ENCODE measurements at places on chromosomes 7 and 10.

- peak; percentile 62 for DNase-seq
These were observed 110.6 kb downstream of the ZMIZ1 start for GRCh38 chr10:79179164-79179956.

GRCh38 chr7:80719261-80719660 lies 80.8 kb downstream of the CD36 start:
- DNase-seq = peak; percentile 85

DNA sequence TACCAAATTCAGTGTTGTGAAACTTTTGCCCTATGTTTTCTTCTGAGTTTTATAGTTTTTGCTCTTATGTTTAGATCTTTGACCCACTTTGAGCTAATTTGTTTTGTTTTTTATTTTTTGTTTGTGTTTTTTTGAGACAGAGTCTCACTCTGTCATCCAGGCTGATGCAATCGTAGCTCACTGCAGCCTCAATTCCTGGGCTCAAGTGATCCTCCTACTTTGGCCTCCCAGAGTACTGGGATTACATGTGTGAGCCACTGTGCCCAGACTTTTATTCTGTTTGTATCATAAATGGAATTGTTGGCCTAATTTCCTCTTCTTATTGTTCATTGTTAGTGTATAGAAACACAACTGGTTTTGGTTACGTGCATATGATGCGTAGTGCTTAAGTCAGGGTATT lies 43.2 kb upstream of the ZMIZ2 start:
- no peak for DNase-seq

DNA sequence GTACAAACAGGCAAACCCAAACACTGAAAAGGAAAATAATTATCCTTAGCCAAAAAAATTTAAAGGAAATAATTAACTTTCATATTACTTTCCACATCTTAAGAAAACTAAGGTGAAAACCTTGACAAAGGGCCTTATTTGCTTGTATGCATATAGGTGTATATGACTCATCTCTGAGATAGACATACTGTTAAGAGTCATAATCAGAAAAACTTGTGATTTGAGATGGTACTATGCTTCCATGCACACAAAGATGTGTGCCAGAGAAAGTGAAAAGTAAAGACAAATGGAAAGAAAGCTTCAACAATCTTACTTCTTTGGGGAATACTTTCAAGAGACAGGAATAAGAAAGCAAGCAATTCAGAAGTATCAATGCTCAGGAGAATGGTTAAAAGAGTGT lies 3.3 kb upstream of the CACNA2D1 start:
- no peak for DNase-seq

DNA sequence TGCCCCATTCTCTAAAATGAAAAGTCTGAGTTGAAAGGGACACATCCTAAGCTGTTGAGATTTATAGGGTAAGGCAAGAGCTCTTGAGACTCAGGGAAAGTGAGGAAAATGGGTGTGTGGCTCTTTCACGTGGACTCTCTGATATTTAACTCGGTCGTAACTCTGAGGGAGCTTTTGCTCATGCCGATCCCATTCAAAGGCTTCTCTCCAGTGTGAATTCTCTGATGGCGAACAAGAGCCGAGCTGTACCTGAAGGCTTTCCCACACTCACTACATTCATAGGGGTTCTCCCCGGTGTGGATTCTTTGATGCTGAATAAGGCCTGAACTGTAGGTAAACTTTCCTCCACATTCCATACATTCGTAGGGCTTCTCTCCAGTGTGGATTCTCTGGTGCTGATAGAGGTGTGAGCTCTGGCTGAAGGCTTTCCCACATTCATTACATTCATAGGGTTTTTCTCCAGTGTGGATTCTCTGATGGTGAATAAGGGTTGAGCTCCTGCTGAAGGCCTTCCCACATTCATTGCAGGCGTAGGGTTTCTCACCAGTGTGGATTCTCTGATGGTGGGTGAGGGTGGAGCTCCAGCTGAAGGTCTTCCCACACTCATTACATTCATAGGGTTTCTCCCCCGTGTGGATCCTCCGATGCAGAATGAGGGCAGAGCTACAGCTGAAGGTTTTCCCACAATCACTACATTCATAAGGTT lies 10.4 kb downstream of the ZNF3 start:
- DNase-seq = no peak

- DNase-seq = peak; percentile 90
These were observed 3.7 kb downstream of the NRP1 start for GRCh38 chr10:33330543-33331378.

GRCh38 chr10:125370578-125370977 lies 210.2 kb upstream of the CTBP2 start:
- DNase-seq = peak; percentile 7

DNA sequence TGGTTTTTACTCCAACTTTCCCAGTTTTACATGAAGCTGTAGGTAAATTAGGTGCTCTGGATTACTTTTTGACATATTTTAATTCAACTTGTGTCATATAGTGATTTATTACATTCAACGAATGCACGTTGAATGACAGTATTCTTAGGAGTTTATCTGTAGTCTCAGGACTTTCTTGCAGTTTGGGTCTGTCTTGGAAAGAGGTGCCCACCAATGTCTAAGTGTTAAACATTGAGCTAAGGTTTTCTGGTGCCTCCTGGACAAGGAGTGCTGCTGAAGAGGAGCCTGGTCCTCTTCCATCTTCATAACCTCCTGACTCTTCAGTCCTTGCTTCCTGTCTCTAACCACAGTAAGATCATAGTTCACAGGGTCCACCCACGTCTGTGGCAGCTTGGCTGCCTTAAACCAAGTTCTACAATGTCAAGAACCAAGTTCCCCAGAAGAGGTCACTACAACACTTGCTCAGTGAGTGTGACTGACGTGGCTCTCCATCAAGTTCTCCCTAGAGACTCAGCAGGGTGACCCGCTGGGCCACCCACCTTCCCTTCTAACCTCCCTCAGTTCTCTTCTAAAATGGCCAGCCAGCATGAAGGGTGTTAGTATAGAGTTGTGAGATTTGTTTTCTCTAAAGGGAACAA lies 6.1 kb downstream of the NPY start:
- DNase-seq = peak; percentile 5

- no peak for DNase-seq
These were observed 25.0 kb downstream of the CYP3A7 start for GRCh38 chr7:99709838-99710578.

GRCh38 chr7:92831716-92832533 lies 4.4 kb downstream of the CDK6 start:
- DNase-seq = peak; percentile 95

GRCh38 chr7:90411510-90411909 lies 8.2 kb downstream of the CLDN12 start:
- peak; percentile 26 for DNase-seq

DNA sequence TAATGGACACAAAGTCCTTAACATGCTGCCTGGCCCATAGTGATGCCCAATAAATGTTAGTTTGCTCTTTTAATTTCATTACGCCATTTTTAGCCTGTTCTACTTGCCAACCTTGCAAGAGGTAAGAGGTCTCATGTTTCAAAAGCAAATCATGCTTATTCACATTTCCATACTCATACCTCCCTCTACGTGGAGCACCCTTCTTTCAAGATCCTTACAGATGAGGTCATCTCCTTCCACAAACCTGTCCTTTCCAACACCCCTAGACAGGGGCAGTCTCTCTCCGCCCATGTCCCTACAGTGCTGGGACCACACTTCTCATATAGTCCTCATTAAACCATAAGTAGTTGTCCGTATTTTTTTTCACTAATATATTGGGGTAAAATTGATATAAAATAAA lies 271.3 kb downstream of the FGFR2 start:
- DNase-seq = no peak

DNA sequence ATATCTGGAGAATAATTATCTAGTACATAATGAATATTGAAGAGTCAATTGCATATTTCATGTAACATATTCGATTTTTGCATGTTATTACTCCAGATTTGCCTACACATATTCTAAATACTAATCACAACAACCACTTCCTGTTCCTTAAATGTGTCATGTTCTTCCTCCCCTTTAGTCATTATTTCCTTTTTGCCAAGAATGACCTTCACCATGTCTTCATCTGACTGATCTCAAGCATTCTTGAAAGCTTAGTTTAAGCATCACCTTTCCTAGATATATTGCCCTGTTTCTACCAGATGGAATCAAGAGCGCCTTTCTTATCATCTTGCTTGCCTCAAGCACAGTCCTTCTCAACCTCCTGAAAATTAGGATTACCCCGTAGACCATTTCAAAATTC lies 23.5 kb upstream of the MEOX2 start:
- DNase-seq = peak; percentile 39

- no peak for DNase-seq
These were observed 158.6 kb downstream of the ZEB1 start for GRCh38 chr10:31477584-31477983.

DNA sequence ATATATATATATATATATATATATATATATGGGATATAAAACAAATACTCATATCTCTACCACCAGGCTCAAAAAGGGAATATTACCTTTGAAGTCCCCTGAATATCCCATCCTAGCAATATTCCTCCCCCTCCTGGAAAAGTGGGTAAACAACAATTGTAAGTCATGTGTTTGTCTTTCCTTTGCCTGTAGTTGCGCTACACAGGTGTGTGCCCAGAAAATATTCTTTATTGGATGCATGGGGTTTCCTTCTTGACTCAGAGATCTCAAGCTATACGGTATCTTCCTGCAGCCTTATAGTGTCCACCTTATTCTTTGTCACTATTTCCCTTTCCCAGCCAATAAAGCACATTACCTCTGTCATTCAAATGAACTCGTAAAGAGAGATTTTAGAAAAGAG lies 54.2 kb downstream of the MET start:
- no peak for DNase-seq

GRCh38 chr7:132402751-132403245 lies 173.5 kb downstream of the PLXNA4 start:
- DNase-seq = peak; percentile 53

- no peak for DNase-seq
These were observed 4.9 kb downstream of the HIPK2 start for GRCh38 chr7:139772873-139773272.

DNA sequence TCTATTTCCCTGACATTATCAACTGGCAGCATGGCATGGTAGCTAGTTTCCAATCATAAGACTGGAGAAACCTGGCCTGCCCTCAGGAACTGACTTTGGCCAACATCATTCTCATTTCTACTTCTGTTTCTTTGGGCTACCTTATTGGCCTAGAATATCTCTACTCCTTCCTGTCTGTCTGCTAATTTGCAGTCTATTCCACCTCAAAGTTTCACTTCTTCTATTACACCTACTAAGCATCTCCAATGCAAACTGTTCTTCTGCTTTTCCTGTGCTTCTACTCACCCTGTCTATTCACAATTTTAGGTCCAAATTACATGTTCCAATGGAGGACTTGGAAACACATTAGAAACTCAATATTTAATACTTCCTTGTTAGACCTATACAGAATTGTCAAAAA lies 65.6 kb downstream of the ZNF503 start:
- DNase-seq = no peak

DNA sequence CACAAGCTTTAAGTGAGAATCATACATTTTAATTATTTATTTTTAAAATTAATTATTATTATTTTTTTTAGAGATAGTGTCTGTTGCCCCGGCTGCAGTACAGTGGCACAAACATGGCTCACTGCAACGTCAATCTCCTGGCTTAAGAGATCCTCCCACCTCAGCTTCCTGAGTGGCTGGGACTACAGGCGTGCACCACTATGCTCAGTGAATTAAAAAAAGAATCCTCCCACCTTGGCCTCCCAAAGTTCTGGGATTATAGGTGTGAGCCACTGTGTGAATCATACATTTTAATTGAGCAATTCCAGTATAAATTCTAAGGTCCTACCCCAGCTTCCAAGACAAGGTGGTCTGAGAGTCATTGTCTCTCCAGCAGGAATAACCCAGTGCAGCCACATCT lies 172.4 kb downstream of the JAZF1 start:
- no peak for DNase-seq

DNA sequence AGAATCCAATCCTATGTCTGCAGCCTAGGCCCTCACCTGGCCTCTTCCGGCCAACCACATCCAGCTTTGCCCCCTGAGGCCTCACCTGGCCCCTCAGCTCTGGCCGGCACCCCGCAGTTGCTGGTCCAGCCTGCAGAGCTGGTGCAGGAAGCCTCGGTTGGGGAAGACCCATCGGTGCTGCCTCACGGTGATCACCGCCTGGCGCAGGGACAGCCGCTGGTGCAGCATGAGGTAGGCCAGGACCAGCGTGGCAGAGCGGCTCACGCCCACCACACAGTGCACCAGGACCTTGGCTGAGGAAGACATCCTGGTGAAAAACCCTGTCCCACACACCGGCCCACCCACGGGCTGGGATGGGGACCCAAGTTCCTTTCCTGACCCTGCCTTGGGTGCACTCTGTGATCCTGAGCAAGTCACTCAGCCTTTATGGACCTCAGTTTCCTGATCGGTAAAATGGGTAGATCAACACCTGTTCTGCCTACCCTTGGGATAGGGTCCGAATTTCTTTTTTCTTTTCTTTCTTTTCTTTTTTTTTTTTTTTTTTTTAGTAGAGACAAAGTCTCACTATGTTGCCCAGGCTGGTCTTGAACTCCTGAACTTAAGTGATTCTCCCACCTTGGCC lies 5.8 kb upstream of the SAMD8 start:
- no peak for DNase-seq

DNA sequence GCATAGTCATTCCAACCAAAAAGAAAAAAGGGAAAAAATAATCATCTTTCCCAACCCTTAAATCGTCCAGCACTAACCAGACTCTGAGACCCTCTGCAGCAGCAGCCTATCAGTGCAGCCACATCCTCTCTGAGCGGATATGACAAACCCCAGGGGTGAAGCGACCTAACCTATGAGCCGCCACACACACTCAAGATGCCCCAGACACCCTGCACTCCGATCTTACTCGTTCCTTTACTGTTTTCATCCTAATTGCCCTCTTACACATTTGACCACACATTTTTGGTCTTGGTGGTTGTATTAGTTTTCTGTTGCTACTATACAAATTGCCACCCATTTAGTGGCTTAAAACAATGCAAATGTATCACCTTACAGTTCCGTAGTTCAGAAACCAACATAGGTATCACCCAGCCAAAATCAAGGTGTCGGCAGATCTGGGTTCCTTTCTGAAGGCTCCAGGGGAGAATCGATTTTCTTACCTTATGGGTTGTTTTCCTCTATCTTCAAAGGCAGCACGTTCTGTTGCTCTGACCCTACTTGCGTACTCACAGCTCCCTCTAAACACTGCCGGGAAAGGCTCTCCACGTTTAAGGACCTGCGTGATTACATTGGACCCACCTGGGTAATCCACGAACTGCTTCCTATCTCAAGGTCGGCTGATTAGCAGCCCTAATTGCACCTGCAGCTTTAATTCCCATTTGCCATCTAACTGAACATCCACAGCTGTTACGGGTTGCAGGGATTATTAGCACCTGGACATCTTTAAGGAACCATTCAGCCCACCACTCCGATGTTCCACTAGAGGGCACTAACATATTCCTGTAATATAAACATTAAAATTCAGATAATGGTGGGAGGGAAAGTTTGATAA lies 37.3 kb upstream of the PRSS1 start:
- DNase-seq = peak; percentile 9

GRCh38 chr10:90959826-90960225 lies 38.9 kb upstream of the ANKRD1 start:
- no peak for DNase-seq

GRCh38 chr10:90859321-90859751 lies 1.5 kb upstream of the HTR7 start:
- peak; percentile 81 for DNase-seq

- peak; percentile 47 for DNase-seq
These were observed 144.2 kb downstream of the SPAG6 start for GRCh38 chr10:22489467-22489866.

Data from fibroblast of skin of right biceps (primary cell).